ENCODE measurements at places on chromosomes 2 and 18.

GRCh38 chr2:137655814-137656213 lies 308.5 kb upstream of the HNMT start:
- no peaks in the 10 kb centered on the region for H3K27me3 ChIP-seq
- no peaks in the 10 kb centered on the region for H3K36me3 ChIP-seq
- H3K27ac ChIP-seq: no peak overlapping the region
- no peaks in the 10 kb centered on the region for H3K4me1 ChIP-seq
- no peak overlapping the region for H3K4me3 ChIP-seq

- no peaks in the 10 kb centered on the region for H3K4me1 ChIP-seq
- H3K36me3 ChIP-seq: no peaks in the 10 kb centered on the region
- H3K27ac ChIP-seq: no peak overlapping the region
- DNase-seq: no peak
- H3K27me3 ChIP-seq: no peaks in the 10 kb centered on the region
These were observed 83.8 kb upstream of the ACVR2A start for GRCh38 chr2:147760984-147761383.

- no peak overlapping the region for H3K27ac ChIP-seq
- H3K36me3 ChIP-seq: no peaks in the 10 kb centered on the region
- no peaks in the 10 kb centered on the region for H3K27me3 ChIP-seq
- no peaks in the 10 kb centered on the region for H3K4me1 ChIP-seq
These were observed 91.2 kb upstream of the SULT1C3 start for GRCh38 chr2:108148555-108148954.

DNA sequence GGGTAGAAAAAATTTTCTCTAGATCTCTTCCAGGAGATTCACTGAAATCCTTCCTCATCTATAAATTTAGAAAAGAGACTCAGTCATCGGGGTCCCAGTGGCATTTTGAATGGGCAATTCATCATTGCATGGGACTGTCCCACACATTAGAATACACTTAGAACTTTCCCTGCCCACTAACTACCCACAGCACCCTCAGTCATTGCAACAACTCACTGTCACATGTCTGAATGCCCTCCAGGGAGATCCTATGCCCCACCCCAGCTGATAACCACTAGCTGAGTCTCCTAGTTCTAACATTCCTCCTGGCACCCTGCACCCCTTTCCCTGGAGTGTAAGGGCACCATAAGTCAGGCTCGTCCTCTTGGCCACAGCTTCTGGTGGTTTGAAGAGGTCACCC lies 89.6 kb downstream of the INSIG2 start:
- H3K4me3 ChIP-seq: no peak overlapping the region
- no peak for DNase-seq
- H3K36me3 ChIP-seq: no peaks in the 10 kb centered on the region
- no peak overlapping the region for H3K27ac ChIP-seq
- no peaks in the 10 kb centered on the region for H3K27me3 ChIP-seq

GRCh38 chr18:32698153-32698552 lies 74.7 kb downstream of the KLHL14 start:
- no peaks in the 10 kb centered on the region for H3K4me1 ChIP-seq
- H3K27me3 ChIP-seq: no peaks in the 10 kb centered on the region
